AG04450 (cell line): ENCODE measurements at places on chromosomes 4 and X.

DNA sequence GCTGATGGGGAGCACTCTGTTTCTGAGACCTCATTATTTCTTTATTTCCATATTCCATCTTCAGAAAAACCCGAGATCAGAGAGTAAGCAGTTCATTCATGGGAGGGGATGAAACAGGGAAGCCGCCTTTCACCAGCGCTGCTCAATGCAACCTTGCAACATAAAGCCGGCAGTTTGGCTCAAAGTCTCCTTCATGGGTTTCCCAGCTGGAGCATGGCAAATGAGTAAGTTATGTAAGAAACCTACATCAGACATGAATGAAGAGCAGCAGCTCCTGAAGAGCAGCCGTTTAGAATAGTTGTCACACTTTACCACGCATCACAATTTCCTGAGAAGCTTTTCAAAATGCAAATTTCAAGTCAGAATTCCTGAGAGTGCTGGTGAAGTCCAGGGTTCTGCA is 578.8 kb downstream of the FSTL5 start:
- no peak for DNase-seq

DNA sequence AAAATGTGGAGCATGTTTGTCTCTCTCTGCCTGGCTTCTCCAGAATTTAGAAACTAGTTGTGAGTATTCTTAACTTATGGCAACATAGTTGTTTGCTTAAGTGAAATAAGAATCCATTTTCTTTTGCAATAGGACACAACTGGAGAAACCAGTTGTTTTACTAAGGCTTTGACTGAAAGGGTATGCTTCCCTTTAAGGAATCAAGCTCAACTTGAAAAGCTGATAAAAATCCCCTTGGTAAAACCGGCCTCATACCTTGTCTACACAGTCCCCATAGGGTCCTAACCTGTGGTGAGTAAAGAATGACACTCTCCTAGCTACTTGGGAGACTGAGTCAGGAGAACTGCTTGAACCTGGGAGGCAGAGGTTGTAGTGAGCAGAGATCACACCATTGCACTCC is 139.8 kb downstream of the NR3C2 start:
- DNase-seq, result no peak

DNA sequence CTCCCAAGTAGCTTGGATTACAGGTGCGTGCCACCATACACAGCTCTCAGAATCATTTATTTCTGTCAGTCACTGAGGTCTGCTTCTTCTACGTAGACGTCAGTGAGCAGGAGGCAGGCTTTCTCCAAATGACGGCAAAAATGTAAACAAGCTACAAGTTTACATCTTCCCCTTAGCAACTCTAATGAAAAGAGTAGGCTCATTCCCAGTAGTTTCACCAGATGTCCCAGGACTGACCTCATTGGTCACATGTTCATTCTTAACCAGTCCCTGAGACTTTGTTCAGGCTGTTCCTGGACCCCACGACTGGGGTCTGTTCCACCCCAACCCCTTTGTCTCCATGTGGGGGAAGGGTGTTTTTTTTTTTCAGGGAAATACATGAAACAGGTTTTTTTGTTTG is 67.1 kb downstream of the TENM3 start:
- peak; percentile 27 for DNase-seq

DNA sequence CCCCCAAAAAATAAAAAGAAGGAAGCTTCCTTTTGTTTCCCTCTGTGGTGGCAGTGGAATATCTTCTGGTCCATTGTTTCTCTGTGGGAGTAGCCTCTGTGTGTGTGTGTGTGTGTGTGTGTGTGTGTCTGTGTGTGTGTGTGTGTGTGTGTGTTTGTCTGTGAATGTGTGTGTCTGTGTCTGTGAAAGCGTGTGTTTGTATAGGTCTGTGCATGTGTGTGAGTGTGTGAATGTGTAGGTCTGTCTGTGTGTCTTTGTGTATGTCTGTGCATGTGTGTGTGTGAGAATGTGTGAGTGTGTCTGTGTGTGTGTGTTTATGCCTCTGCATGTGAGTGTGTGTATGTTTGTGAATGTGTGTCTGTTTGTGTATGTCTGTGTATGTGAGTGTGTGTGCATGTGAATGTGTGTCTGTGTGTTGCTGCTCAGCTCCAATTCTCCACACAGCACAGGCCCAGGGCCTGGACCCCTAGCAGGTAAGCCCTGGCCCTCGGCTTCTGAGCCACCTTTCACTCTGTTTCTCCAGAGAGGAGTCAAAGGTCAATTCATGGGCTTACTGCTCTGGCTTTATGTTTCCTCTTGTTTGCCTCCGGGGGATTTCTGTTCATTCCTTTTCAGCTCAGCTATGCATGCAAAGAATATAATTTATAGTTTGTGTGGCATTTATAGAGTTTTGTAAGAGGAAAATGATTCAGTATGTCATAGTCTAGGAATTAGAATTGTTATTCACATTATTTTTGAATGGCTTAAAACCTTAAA is 89.8 kb downstream of the UCHL1 start:
- no peak for DNase-seq

DNA sequence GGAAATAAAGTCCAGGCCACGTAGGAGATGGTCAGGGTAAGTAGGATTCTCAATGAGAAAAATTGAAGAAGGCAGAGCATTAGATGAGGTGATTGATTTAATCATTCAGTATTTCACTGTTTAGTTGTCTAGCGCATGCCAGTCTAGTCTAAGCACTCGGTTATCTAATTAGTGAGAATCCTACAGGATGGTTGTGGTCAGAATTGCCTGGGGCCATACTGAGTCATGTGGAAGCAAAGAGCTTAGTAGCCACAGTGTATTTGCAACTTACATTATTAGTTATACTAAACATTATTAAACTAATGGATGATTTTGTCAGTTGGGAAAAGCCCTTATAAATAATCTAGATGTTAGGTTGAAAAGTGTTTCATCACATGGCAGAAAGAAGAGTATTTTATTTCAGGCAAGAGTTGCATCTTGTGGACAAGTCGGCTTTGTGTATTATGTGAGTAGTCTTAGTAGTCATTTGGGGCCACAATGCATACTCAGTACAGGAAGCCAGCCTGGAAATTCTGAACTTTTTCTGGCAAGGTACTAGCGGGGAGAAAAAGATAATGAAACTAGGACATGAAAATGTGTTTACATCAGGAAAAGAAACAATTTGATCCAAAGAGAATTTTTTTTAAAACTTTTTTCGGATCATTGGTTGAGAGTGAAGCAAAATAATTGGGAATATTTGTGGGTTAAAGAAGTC is 31.9 kb downstream of the CPEB2 start:
- DNase-seq, result no peak

DNA sequence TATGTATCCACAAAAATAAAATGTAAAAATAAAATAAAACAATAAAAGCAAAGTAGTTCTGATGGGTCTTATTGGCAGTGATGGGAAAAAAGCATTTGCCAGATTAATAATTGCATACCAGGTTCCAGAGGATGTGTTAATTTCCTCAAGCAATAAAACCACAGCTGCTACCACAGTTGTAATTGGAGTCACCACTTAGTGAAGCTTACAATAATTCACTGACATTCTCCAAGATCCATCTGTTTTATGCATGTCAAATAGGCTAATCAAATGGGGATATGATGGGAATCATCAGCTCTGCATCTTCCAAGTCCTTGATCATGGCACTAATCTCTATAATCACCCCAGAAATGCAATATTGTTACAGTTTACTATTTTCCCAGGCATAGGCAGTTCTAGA is 123.5 kb upstream of the EMCN start:
- no peak for DNase-seq
